ENCODE measurements at places on chromosomes 2 and 18. TPM values are rescaled to one million over a fixed set of nuclear protein-coding genes. Genes with fewer than 3 reads are reported as not detected.

The RNF181 gene
- 92.6 TPM for polyA plus RNA-seq

The PTPRN gene
- 58.3 TPM for polyA plus RNA-seq

The POTEI gene
- polyA plus RNA-seq = 0.26 TPM

The ADAM17 gene
- 6.2 TPM for polyA plus RNA-seq

The FLACC1 gene
- polyA plus RNA-seq = 0.54 TPM

The COL4A4 gene
- polyA plus RNA-seq = 1.3 TPM

The POMC gene
- 12.0 TPM for polyA plus RNA-seq

The RNF144A gene
- 12.0 TPM for polyA plus RNA-seq

The SNORC gene
- 4.0 TPM for polyA plus RNA-seq

The RAB6C gene
- not detected for polyA plus RNA-seq

The STAT4 gene
- 2.0 TPM for polyA plus RNA-seq

The IL36A gene
- polyA plus RNA-seq = not detected

The PAIP2B gene
- polyA plus RNA-seq = 9.0 TPM

The FKBP7 gene
- 4.5 TPM for polyA plus RNA-seq

The REG1B gene
- polyA plus RNA-seq = 20,052 TPM

The CRYGD gene
- polyA plus RNA-seq = 0.28 TPM

The IL1A gene
- not detected for polyA plus RNA-seq

The TMEM17 gene
- 5.8 TPM for polyA plus RNA-seq

The AKAIN1 gene
- polyA plus RNA-seq = 0.91 TPM

The MROH2A gene
- polyA plus RNA-seq = not detected

The SIGLEC15 gene
- polyA plus RNA-seq = 0.34 TPM

The FIGN gene
- 2.1 TPM for polyA plus RNA-seq

The MALL gene
- 4.2 TPM for polyA plus RNA-seq

The CYP27A1 gene
- polyA plus RNA-seq = 9.9 TPM

The CFAP65 gene
- 0.19 TPM for polyA plus RNA-seq

The CMPK2 gene
- 1.7 TPM for polyA plus RNA-seq

All from pancreas (tissue), 10 donors.